ENCODE measurements at places on chromosomes 5 and 9.

- no peak for DNase-seq
Measured at GRCh38 chr5:100423330-100423729, 111.8 kb upstream of the FAM174A start.

- DNase-seq, result no peak
Measured at GRCh38 chr5:32880796-32881195, 169.7 kb downstream of the NPR3 start.

DNA sequence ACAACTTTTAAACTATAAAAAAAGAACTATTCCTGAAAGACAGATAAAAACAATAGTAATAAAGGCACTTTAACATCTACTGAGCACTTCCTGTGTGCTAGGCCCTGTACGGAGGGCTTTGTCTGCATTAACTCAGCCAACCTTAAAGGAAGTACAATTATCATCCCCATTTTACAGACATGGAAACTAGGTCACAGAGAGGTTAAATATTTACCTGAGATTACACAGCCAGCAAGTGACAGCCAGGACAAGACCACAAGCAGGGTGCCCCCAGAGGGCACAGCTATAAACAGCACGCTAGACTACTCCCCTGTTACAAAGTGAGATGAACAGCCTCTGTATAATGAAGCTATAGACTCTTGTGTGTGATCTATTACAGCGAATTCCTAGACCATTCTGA is 25.5 kb downstream of the DDX31 start:
- DNase-seq, result no peak

- DNase-seq, result no peak
Measured at GRCh38 chr9:71858102-71858798, 52.7 kb downstream of the ABHD17B start.

- no peak for DNase-seq
Measured at GRCh38 chr9:99582814-99583213, 238.9 kb upstream of the NR4A3 start.

Measured in T1000 (cell line).